ENCODE measurements at places on chromosomes 1 and 21.

- no peak for DNase-seq
Measured at GRCh38 chr1:48003741-48004531, 6.8 kb upstream of the TRABD2B start.

GRCh38 chr1:155077758-155078445 is 735 bp upstream of the EFNA3 start:
- no peak for DNase-seq

- no peak for DNase-seq
Measured at GRCh38 chr1:24255226-24255625, 63.9 kb upstream of the GRHL3 start.

GRCh38 chr1:53616927-53617326 is 122.0 kb downstream of the GLIS1 start:
- no peak for DNase-seq
